Type B pancreatic cell (in vitro differentiated cells): ENCODE measurements at places on chromosomes 3 and 15. TPM values are rescaled to one million over a fixed set of nuclear protein-coding genes. Genes with fewer than 3 reads are reported as not detected.

- DNase-seq: no peak
- H3K27ac ChIP-seq: no peak overlapping the region
- no peak overlapping the region for H3K4me3 ChIP-seq
- no peaks in the 10 kb centered on the region for H3K27me3 ChIP-seq
Observed at GRCh38 chr3:119792270-119792669, 10.4 kb downstream of the NR1I2 start.

BNIP2 gene
- total RNA-seq: 37.6 and 48.9 TPM in 2 replicates

CCDC54 gene
- total RNA-seq: not detected in 2 replicates

GRCh38 chr3:32686713-32687112 lies 1.7 kb downstream of the CNOT10 start:
- H3K36me3 ChIP-seq: peaks cover 16% of the 10 kb centered on the region
- no peak overlapping the region for H3K27ac ChIP-seq
- H3K4me3 ChIP-seq: peak overlapping the region; percentile 92
- no peaks in the 10 kb centered on the region for H3K27me3 ChIP-seq
- H3K4me1 ChIP-seq: peaks cover 23% of the 10 kb centered on the region
- no peak for DNase-seq

- H3K27me3 ChIP-seq: no peaks in the 10 kb centered on the region
- no peaks in the 10 kb centered on the region for H3K36me3 ChIP-seq
- no peak for DNase-seq
- peak overlapping the region; percentile 94 for H3K4me3 ChIP-seq
- H3K27ac ChIP-seq: no peak overlapping the region
- peaks cover 17% of the 10 kb centered on the region for H3K4me1 ChIP-seq
Observed at GRCh38 chr3:51941463-51941797, 274 bp downstream of the RRP9 start.

GRCh38 chr3:128882719-128883118 lies 3.3 kb downstream of the ACAD9 start:
- H3K4me1 ChIP-seq: peaks cover 23% of the 10 kb centered on the region
- H3K27me3 ChIP-seq: no peaks in the 10 kb centered on the region
- H3K4me3 ChIP-seq: peak overlapping the region; percentile 72
- peak overlapping the region; percentile 75 for H3K27ac ChIP-seq
- no peak for DNase-seq

DNA sequence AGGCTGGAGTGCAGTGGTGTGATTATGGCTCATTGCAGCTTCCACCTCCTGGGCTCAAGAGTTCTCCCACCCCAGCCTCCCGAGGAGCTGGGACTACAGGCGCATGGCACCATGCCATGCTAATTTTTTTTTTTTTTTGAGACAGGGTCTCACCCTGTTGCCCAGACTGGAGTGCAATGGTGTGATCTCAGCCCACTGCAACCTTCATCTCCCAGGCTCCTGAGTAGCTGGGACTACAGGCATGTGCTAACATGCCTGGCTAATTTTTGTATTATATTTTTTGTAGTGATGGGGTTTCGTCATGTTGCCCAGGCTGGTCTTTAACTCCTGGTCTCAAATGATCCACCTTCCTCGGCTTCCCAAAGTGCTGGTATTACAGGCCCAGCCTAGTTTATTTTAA lies 4.0 kb downstream of the TEX9 start:
- H3K27me3 ChIP-seq: no peaks in the 10 kb centered on the region
- H3K36me3 ChIP-seq: no peaks in the 10 kb centered on the region
- peak overlapping the region; percentile 24 for H3K4me3 ChIP-seq
- peaks cover 24% of the 10 kb centered on the region for H3K4me1 ChIP-seq
- H3K27ac ChIP-seq: no peak overlapping the region

DNA sequence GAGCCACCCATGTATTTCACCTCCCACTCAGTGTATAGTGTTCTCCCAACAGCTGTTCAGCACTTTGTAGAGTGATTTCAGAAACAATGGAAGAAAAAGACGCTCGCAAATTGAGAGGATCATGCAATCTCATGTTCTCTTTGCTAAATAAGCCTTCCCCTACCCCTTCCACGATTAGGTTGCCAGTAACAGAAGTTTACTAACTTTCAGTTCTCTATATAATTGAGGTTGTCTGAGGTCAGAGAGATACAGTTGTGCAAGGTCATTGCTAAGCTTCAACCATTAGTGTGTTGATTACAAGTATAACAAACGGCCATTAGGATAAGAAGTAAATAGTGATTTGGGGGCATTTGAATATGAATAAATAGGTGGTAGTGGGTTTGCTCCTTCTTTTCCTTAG lies 99.6 kb downstream of the TUSC7 start:
- no peaks in the 10 kb centered on the region for H3K4me1 ChIP-seq
- DNase-seq: no peak
- H3K27me3 ChIP-seq: no peaks in the 10 kb centered on the region
- no peak overlapping the region for H3K4me3 ChIP-seq
- H3K27ac ChIP-seq: no peak overlapping the region
- no peaks in the 10 kb centered on the region for H3K36me3 ChIP-seq

LINGO1 gene
- 19.6 and 25.2 TPM in 2 replicates for total RNA-seq

DNA sequence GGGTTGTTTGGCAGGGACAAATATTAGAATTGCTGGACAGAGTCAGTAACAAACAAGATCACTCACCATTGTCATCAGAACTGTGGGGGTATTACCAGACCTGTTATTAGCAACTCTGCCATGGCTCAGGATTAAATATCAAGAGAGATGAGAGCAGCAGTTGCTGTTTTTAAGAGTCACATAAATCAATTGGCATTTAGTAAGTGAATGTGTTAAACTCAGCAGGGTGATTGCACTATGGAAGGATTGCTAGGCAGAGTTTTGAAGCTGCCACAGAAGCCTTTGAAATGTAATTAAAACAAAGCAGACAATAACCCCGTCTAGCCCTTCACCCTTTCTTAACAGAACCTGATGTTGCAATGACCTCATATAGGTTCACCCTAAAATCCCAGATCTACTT lies 238.8 kb downstream of the GAP43 start:
- H3K4me1 ChIP-seq: peaks cover 46% of the 10 kb centered on the region
- no peak for DNase-seq
- peaks cover 5% of the 10 kb centered on the region for H3K36me3 ChIP-seq
- no peak overlapping the region for H3K4me3 ChIP-seq

CPLX3 gene
- not detected in 2 replicates for total RNA-seq

GRCh38 chr3:28863186-28863585 lies 417.7 kb upstream of the RBMS3 start:
- no peaks in the 10 kb centered on the region for H3K27me3 ChIP-seq
- no peaks in the 10 kb centered on the region for H3K4me1 ChIP-seq
- DNase-seq: no peak
- H3K27ac ChIP-seq: no peak overlapping the region
- H3K36me3 ChIP-seq: no peaks in the 10 kb centered on the region

DNA sequence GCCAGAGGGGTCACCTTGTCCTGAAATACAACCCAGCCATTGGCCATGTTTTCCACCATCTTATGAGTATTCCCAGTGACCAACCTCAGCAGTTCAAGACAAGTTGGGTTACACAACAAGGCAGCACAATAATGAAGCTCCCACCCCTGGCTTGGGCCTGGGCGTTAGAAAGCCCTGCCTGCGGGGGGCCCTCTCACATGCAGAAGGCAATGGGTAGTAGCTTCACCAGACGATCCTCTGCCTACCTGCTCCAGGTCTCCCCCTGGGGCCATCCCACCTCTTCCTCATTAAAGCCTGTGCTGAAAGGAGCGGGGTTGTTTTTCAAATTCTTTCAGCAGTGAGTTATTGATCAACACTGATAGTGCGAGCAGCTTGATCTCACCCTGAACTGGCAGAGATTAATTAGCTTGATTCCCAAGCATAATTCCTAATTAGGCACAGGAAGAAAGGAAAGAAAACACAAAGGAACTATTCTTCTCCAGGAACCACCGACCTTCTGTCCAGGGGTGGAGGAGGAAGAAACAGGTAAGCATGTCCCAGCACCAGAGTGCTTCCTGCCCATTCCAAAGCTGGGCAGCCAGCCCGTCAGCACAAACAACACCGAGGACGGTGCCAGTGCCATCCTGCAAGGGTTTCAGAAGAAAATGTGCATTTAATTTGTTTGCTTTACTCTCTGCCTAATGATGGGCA lies 79.7 kb upstream of the CGNL1 start:
- H3K4me3 ChIP-seq: no peak overlapping the region
- DNase-seq: no peak
- H3K27ac ChIP-seq: peak overlapping the region; percentile 59

GRCh38 chr15:100018191-100018590 lies 285.0 kb upstream of the LYSMD4 start:
- H3K4me3 ChIP-seq: no peak overlapping the region
- DNase-seq: no peak
- H3K27ac ChIP-seq: no peak overlapping the region
- H3K27me3 ChIP-seq: no peaks in the 10 kb centered on the region
- H3K4me1 ChIP-seq: peaks cover 15% of the 10 kb centered on the region
- peaks cover 4% of the 10 kb centered on the region for H3K36me3 ChIP-seq

GRCh38 chr15:63047792-63048114 lies 5.2 kb downstream of the TPM1 start:
- DNase-seq: no peak
- peak overlapping the region; percentile 86 for H3K27ac ChIP-seq
- peaks cover 76% of the 10 kb centered on the region for H3K4me1 ChIP-seq
- H3K4me3 ChIP-seq: peak overlapping the region; percentile 99
- peaks cover 37% of the 10 kb centered on the region for H3K36me3 ChIP-seq

DNA sequence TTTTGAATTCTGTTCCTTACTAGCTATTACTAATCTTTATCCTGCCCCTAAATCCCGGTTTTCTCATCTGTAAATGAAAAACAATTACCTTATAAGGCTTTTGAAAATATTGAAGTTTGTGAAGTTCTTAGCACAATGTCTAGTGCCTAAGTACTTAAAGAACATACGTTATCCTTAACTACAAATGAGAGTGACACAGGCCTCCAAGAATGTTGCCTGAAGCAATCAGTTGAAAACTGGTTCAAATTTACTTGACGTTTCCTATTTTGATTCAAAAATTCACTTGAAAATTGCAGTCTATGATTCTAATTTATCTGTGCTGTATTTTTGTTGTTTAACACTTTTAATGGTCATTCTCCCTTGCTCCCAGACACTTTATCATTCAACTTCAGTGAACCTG lies 3.2 kb downstream of the SENP7 start:
- peak overlapping the region; percentile 78 for H3K27ac ChIP-seq
- H3K4me3 ChIP-seq: peak overlapping the region; percentile 73
- peaks cover 15% of the 10 kb centered on the region for H3K36me3 ChIP-seq
- peaks cover 8% of the 10 kb centered on the region for H3K4me1 ChIP-seq

CIDEC gene
- total RNA-seq: 0.60 and 1.6 TPM in 2 replicates

- H3K36me3 ChIP-seq: peaks cover 8% of the 10 kb centered on the region
- no peak overlapping the region for H3K27ac ChIP-seq
- H3K27me3 ChIP-seq: no peaks in the 10 kb centered on the region
- H3K4me3 ChIP-seq: no peak overlapping the region
- H3K4me1 ChIP-seq: no peaks in the 10 kb centered on the region
- DNase-seq: no peak
Observed at GRCh38 chr15:42332331-42332730, 27.0 kb upstream of the CAPN3 start.

GRCh38 chr3:19171794-19172193 lies 23.5 kb downstream of the KCNH8 start:
- no peak overlapping the region for H3K4me3 ChIP-seq
- H3K27ac ChIP-seq: no peak overlapping the region
- H3K36me3 ChIP-seq: no peaks in the 10 kb centered on the region
- no peaks in the 10 kb centered on the region for H3K4me1 ChIP-seq

DNA sequence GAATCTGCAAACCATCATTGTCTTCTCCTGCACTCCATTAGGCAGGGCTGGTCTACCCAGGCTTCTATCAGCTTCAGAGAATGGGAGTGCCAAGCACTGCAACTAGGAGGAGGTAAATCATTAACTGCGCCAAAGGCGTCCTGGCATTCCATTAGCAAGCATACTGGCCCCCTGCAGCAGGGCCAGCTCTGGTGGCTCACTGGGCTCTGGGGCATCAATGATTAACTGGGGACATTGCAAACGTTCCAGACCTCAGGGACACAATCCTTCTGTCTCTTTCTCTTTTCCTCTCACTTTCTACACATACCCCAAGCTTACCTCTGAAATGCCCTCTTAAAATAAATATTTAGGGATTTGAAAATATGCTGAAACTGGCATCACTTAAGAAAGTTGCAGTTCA lies 129.0 kb downstream of the MYLK start:
- no peak for DNase-seq
- H3K4me3 ChIP-seq: peak overlapping the region; percentile 28
- peaks cover 4% of the 10 kb centered on the region for H3K36me3 ChIP-seq
- H3K27ac ChIP-seq: peak overlapping the region; percentile 66

ALDH1L1 gene
- total RNA-seq: 5.0 and 10.2 TPM in 2 replicates

DNA sequence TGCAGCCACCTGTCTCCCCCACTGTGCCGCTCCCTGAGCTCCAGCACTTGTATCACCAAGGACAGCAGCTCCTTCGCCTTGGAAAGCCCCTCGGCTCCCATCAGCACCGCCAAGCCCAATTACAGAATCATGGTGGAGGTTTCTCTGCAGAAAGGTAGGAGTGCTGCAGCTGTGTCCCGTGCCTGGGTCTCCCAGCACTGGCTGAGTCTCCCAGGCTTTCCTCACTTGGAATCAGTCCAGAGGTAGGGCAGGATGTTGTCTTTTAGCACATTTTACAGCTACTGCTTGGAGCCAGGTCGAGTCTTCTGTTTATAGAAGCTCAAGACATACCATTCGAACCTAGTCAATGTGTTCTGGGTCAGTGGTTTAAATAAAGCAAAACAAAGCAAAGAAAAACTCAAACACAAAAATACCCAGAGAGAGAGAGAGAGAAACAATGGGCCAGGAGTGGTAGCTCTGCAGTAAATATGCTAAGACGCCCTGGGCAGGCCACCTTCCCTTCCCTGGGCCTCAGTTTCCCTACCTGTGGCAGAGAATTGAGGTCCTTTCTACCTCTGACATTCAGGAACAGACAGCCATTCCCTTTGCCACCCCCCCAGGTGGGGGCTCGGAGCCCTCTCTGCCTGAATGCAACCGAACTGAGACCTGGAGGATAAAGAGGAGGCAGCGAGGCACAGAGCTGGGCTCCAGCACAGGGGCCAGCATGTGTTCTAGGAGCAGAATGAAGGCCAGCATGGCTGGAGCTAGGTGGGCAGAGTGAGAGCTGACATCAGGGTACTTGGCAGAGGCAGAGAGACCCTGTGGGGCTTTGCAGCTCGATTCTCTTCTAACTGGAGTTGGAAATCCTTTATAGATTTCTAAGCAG lies 44.1 kb downstream of the STARD5 start:
- DNase-seq: no peak
- peaks cover 15% of the 10 kb centered on the region for H3K4me1 ChIP-seq
- H3K4me3 ChIP-seq: no peak overlapping the region
- peaks cover 3% of the 10 kb centered on the region for H3K27me3 ChIP-seq
- H3K36me3 ChIP-seq: peaks cover 3% of the 10 kb centered on the region
- no peak overlapping the region for H3K27ac ChIP-seq

- no peaks in the 10 kb centered on the region for H3K27me3 ChIP-seq
- no peak for DNase-seq
- H3K4me1 ChIP-seq: no peaks in the 10 kb centered on the region
- H3K27ac ChIP-seq: no peak overlapping the region
- peaks cover 38% of the 10 kb centered on the region for H3K36me3 ChIP-seq
Observed at GRCh38 chr15:61946778-61947177, 113.5 kb downstream of the VPS13C start.
